ENCODE measurements at places on chromosomes 2 and 18.
A peak's percentile ranks its signal among the peaks of the same experiment; 100 is the strongest.

- DNase-seq: no peak
Observed at GRCh38 chr2:236535024-236535423, 34.6 kb upstream of the ACKR3 start.

DNA sequence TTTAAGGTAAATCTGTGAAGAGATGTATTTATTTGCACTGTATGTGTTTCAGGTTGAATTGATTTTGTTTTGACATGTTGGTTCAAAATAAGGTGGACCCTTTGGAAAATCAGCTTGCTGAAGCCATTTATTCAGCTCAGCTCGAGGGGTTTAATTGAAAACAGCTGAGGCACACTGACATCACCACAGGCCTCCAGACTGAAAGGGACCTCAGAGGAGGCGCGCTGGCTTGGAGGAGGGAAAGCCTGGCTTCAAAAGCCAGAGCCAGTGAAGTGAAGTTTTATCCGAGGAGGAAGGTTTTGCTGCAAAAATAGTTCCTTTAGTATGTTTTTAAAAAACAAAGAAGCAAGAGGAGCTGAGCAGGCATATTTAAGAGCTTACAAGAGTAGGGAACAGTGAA, 26.9 kb upstream of the DNMT3A start:
- DNase-seq: no peak

GRCh38 chr2:100142393-100142792, at the start of gene AFF3:
TSS of gene AFF3 (minus strand) at chr2:100142590. CDS start at chr2:100104454, 38,136 bp downstream.
- DNase-seq: peak; percentile 80

DNA sequence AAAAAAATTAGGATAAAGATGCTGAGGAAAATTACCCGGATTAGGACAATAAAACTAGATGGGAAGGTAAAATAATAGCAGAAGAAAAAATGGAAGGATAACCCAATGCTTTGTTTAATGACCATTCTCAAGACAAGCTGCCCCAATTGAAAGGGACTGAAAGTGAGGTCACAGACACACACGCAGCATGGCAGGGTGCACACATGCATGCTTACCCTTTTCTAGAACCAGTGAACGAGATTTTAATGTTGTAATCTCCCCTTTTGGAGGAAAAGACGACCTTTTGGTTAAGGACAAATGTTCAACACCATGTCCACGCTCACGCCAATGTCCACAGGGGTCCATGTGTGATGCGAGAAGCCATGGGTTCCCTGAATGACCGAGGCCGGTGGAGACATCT, 70.9 kb downstream of the DDX1 start:
- DNase-seq: no peak

DNA sequence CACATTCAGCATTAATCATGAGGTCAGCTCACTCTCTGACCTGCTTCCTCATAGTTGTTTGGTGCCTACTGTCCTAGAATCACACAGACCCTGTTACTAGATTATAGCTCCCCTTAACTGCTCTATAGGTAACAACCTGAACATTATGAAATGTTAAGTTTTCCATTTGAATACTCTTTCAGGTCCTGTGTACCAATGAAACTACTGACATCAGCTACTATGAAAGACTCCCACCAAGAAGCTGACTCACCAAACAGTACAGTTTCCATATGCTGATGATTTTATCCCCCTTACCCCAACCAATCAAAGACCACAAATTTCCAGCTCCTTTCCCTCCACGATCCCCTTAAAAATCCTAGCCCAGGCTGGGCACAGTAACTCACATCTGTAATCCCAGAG, 56.3 kb downstream of the SRBD1 start:
- no peak for DNase-seq

DNA sequence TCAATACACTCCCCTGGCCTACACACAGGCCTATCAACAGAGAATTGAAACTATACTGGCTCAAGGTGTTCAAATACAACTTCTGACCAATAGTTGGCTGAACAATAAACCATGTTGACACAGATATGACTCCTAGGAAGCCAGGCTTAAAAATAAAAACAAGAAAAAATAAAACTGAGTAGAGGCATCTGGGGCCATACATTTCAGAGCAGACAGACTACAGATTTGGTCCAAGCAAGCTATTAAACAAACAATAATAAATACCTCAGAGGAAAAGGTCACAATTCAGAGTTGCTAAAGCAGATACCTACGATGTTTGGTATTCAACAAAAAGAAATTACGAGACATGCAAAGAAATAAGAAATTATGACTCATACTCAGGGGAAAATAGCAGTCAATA, 132.8 kb upstream of the ACVR2A start:
- DNase-seq: no peak

- no peak for DNase-seq
Observed at GRCh38 chr18:48840491-48840877, 110.3 kb downstream of the SMAD7 start.

DNA sequence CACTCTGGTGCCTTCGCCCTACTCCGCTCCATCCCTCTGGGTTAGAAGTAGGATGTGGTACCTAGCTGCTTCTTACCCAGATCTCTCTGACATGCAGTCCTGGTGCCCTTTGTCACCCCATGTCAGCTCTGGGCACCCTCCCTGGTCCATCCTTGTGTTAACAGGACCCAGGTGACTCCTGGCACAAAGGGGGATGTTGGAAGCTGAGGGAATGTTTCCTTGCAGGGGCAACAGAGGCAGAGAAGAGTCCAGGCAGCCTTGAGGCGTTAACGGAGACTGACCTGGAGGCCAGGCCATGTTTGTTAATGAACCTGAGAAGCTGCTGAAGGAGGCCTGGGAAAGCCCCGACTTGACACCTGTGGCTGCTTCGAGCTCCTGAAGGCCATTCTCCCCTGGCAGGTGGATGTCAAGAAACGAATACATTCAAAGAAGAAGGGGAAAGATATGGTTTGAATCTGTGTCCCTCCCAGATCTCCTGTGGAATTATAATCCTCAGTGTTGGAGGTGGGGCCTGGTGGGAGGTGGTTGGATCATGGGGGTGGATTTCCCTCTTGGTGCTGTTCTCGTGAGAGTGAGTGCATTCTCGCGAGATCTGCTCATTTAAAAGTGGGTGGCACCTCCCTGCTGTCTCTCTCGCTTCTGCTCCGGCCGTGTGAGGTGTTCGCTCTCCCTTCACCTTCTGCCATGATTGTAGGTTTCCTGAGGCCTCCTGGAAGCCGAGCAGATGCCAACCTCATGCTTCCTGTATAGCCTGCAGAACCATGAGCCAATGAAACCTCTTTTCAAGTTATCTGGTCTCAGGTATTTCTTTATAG, 31.4 kb downstream of the NPPC start:
- DNase-seq: no peak

DNA sequence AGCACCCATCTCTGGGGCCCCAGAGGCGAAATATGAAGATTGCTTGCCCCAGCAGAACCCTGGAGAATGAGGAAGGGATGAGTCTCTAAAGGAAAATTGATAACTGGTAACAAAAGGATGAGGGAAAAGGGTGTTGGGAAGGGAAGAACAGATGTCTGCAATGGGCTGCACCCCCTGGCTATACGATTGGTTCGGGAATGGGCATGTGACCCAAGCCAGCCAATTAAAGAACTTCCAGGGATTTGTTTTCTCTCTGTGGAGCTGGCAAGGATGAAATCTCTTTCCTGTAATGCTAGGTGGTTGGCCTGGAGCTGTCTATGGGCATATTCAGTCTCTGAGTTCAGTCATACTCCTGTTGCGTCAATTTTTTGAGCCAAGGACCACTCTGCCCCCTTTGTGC, 12.8 kb upstream of the NPPC start:
- DNase-seq: no peak

GRCh38 chr2:42281416-42282081, 79.5 kb downstream of the COX7A2L start:
- no peak for DNase-seq

DNA sequence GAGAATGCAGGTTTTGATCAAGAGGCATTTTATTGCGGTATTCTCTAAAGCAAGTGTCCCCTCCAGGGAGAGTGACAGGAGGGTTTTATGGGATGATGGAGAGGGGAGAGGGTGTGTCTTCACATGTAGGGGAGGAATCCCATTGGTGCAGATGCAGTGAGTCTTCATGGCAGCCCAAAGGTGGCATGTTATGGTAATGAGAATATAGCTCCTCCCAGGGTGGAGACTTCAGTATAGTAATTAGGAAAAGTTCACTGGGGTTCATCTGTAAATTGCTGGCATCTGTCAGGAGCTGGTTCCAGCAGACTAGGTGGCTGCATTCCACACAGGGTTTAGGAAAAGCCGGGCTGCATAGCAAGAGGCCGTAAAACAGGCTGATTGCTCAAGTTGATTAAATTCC, 230.7 kb upstream of the CCDC68 start:
- no peak for DNase-seq

DNA sequence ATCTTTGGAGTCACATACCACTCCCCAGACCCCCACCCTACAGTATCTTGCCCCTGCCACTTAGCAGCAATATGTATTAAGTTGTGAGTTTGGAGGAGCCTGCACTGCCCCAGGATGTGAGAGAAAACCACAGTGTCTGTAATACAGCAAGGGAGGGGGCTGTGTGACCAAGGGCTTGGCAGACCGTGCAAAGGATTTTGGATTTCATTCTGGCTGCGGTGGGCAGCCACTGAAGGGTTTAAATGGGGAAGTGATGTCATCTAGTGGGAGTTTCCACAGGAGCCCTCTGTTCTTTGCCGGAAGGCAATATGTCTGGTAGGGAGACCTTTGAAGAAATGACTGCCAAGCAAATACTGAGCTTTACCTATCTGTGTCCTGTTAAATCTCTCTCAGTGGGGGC, 202.4 kb downstream of the FHOD3 start:
- DNase-seq: peak; percentile 25

- no peak for DNase-seq
Observed at GRCh38 chr2:207041786-207042554, 102.7 kb downstream of the CPO start.

GRCh38 chr18:13672657-13673056, 53.7 kb downstream of the FAM210A start:
- no peak for DNase-seq

- DNase-seq: no peak
Observed at GRCh38 chr2:42653908-42654445, 85.5 kb downstream of the MTA3 start.

- no peak for DNase-seq
Observed at GRCh38 chr18:76452357-76452756, 42.7 kb downstream of the ZNF516 start.

- DNase-seq: no peak
Observed at GRCh38 chr2:30261695-30262211, 30.4 kb downstream of the LBH start.
